ENCODE measurements at places on chromosomes 2 and 18.
A peak's percentile ranks its signal among the peaks of the same experiment; 100 is the strongest.

- DNase-seq: no peak
Measured at GRCh38 chr2:190121305-190121704, 58.8 kb upstream of the MSTN start.

DNA sequence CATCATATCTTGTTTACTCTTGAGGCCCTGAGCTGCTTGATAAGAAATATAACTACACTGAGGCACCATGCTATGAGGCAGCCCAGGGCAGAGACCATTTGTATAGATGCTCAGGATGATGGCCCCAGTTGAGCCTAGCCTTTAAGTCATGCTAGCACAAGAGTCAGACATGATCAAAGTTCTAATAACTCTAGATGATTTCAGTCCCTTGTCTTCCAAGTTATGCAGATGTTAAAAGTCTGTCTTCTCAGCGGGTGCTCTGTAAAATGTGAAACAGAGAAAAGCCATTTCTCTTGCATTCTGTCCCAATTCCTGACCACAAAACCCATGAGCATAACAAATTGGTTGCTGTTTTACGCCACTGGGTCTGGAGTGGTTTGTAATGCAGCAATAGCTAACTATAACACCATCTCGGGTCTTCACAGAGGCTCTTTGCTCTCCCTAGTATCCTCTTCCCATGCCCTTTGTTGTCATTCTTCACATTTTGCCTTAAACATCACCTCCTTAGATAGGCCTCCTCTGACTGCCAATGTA is 49.6 kb downstream of the NXPH2 start:
- no peak for DNase-seq

GRCh38 chr2:17164550-17164949 is 353.7 kb downstream of the RAD51AP2 start:
- DNase-seq: no peak

GRCh38 chr2:229521576-229521975 is 192.8 kb downstream of the DNER start:
- DNase-seq: no peak

GRCh38 chr18:50061876-50062517 is 132.9 kb downstream of the MYO5B start:
- no peak for DNase-seq

DNA sequence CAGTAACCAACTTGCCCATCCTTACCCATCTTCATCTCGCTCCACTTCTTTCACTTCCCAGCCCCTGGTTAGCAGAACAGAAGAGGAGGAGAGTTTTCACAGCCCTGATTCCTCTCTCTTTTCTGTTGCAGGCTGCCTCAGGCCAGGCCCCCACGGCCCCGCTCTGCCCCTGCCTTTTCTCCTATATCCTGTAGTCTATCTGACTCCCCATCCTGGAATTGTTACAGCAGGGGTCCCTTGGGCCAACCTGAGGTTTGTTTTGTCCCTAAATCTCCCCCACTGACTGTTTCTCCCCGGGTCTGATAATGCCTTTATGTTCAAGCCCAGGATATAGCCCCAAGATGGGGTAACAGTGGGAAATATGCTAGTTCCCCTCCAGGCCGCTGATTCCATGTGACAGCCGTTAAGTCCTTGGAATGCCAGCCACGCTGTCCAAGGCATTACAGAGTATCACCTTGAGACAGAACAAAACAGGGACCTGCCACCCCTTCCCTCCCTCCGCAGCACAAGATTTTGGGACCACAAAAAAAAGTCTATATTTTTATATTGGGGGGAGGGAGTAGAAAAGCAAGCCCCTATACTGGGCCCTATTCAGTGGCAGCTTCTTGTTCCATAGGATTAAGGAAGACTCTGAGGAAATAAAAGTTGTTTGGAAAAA is 1.4 kb downstream of the OST4 start:
- no peak for DNase-seq

DNA sequence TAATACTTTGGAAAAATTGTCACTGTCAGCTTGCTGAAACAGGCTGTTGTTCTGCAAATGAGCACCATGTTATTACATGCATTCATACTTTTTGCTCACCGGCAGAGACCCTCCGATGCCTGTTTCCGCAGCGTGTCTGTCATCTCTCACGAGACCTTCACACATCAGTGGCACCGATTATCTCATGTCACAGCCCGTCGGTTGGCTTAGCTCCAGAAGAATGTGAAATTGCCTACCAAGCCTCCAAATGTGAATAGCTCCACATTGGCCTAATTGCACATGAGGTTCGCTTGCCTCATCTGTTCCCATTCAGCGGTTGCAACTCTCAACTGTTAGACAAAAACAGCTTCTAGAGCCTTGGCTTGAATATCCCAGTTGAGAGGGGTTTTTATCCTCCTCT is 233.0 kb downstream of the ACTR3 start:
- DNase-seq: no peak

DNA sequence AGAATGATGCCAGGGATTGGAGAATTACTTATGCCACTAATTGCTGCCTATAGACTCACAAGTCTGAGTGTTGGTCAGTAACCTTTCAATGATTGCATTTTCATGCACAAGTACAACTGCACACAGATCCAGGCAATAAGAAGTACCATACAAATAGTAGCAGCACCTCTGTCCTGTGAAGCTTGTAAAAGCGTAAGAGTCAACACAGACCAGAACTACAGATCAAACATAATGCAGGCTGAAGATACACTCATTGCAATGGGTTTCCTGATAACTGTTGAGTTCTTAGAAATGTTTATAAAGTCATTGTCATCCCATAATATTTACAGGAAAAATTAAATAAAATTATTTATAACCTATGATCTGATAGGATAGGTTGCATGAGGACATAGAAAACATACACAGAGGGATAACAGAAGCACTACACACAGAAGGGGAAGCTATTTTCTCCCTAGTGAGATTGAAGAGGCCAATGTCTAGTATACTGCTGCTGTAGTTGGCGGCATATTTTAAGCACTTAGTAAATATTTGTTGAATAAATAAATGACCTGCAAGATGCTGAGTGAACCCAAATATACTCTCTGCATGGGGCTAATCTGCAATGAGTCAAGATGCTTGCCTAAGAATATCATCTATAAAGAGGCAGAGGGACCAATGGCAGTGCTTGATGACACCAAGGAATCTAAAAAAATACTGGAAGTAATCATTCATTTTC is 5.7 kb upstream of the PIK3C3 start:
- peak; percentile 31 for DNase-seq

DNA sequence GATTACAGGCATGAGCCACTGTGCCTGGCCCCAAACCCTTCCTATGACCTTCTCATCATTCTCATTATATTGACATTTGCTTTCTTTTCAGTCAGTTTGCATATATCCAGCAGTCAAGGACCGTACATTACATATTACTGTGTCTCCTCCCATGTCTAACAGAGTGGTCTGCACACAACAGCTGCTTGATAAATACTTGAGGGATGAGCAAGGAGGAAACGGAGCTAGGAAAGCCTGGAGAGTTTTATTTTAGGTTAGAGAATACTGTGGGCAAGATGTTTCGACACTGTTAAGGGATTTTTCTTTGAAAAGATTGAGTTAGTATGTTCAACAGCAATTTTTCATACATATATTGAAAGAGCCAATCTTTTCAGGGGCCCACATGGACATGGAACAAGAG is 76.2 kb upstream of the CHRNA1 start:
- DNase-seq: peak; percentile 82

GRCh38 chr2:18381386-18381785 is 179.1 kb downstream of the RDH14 start:
- no peak for DNase-seq

- DNase-seq: no peak
Measured at GRCh38 chr2:1923541-1923940, 179.2 kb upstream of the PXDN start.

DNA sequence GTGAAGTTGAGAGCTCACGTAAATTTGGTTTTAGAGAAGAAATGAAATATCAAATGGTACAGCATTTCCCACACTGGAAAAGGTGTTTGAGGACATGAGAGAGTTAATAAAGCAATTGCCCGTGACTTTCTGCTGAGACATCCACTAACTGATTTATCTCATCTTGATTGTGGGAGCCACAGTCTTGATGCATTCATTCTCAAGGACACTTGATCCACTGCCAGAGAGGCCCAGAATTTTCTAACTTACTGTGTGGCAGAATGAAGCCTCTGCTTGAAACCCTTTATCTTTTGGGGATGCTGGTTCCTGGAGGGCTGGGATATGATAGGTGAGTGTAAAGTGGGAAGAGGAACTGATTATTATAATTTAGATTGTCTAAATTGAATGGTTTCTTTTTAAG is at the start of gene CPO:
Gene CPO (plus strand): TSS at position 179 of the 400 bp plus-strand sequence. CDS start 82 bp downstream, at position 261.
- DNase-seq: no peak

DNA sequence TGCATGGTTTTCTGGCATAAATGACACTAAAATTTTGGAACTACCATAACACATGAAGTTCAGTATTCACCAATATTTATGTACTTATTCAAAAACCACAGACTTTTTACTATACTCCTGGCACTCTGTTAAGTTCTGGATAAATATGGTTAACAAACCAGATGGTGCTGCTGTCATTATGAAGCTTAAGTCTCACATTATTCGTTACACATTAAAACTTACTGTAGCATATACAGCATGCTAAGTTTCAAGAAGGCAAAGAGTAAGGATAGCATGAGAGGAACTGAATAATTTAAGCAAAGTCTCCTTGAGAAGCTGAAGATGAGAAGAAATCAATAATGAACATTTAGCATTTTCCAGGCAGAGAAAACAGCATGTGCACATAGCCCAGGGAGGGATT is 929.5 kb downstream of the NRXN1 start:
- DNase-seq: no peak

DNA sequence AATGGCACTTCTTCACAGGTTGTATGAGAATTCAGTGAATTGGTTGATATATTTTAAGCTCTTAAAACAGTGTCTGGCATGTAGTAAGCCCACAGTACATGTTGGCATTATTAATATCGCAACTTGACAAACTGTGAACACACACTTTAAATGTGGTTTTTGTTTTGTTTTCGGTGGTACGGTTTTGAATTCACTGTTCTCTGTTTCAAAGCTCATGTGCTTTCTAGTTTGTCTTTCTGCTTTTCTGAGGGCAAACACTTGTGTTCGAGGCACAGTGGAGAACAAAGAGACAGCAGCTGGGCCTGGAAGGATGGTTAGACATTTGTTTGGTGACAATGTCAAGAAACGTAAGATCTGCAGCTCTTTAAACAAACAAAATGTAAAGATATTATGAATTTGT is 276.5 kb upstream of the MC4R start:
- no peak for DNase-seq

All from IMR-90 (cell line).